Neural progenitor cell (in vitro differentiated cells): ENCODE measurements at places on chromosomes 16 and 17. TPM values are rescaled to one million over a fixed set of nuclear protein-coding genes. Genes with fewer than 3 reads are reported as not detected.

The CCL4 gene
- not detected in 2 replicates for total RNA-seq

The DNASE1L2 gene
- total RNA-seq, result 0.21 and 1.6 TPM in 2 replicates

DNA sequence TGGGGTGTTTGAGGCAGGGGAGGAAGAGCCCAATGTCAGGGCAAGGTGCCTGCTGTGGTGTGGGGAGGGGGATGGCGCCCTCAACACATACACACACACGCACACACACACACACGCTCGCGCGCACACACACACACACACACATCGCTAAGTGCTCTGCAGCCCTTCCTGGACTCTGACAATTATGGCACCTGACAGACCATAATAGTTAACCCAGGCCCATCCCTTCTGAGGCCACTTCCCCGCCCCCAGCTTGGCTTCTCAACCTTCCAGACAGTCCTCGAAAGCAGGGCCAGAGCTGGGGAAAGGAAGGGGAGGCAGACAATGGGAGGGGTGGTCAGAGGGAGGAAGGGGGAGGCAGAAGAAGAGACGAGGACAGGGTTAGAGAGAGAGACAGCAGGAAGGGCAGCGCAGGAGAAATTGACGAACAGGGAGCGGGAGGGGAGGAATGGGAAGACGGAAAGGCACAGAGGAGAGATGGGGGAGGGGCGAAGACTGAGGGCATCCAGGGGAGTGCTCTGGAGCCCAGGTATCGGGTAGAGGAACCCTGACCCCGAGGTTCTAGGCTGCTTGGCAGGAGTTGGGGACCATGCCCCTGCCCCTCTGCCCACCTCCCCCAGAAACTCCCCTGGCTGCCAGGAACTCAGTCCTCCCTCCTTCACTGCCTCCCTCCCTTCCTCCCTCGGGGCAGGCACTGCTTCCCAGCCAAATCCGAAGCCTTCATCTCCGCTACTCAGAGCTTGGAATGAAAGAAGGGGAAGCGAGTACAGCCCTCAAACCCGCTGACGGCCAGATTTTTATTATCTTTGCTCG, 4.0 kb downstream of the SRCIN1 start:
- peaks cover 73% of the 10 kb centered on the region for H3K4me1 ChIP-seq
- DNase-seq, result peak; percentile 82
- no peaks in the 10 kb centered on the region for H3K36me3 ChIP-seq
- H3K4me3 ChIP-seq, result peak overlapping the region; percentile 41
- peaks cover 6% of the 10 kb centered on the region for H3K27me3 ChIP-seq

- H3K27me3 ChIP-seq, result peaks cover 25% of the 10 kb centered on the region
- H3K36me3 ChIP-seq, result no peaks in the 10 kb centered on the region
- no peak for DNase-seq
- no peak overlapping the region for H3K27ac ChIP-seq
- no peak overlapping the region for H3K4me3 ChIP-seq
Observed at GRCh38 chr17:56785405-56785804, 48.3 kb downstream of the C17orf67 start.

The GJC1 gene
- 63.4 and 76.9 TPM in 2 replicates for total RNA-seq

DNA sequence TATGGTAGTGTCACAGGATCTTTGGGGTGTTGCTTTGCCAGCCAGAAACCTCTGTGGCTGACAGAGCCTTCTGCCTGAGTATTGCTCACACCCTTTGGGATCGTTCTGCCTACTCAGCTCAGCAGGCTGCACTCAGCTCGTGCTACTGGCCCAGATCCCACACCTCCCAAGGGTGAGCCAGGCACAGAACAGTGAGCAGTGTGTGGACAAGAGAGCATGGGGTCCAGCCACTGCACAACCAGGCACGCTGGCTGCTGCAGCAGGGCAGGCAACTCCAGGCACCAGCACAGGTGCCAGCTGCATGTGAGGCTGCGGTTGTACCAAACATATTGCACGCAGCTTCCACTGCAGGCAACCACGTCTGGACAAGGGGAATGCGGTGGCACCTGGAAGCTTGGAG, 84.9 kb downstream of the CYB561 start:
- no peaks in the 10 kb centered on the region for H3K36me3 ChIP-seq
- no peak for DNase-seq
- no peak overlapping the region for H3K27ac ChIP-seq
- peaks cover 5% of the 10 kb centered on the region for H3K4me1 ChIP-seq
- no peaks in the 10 kb centered on the region for H3K27me3 ChIP-seq

DNA sequence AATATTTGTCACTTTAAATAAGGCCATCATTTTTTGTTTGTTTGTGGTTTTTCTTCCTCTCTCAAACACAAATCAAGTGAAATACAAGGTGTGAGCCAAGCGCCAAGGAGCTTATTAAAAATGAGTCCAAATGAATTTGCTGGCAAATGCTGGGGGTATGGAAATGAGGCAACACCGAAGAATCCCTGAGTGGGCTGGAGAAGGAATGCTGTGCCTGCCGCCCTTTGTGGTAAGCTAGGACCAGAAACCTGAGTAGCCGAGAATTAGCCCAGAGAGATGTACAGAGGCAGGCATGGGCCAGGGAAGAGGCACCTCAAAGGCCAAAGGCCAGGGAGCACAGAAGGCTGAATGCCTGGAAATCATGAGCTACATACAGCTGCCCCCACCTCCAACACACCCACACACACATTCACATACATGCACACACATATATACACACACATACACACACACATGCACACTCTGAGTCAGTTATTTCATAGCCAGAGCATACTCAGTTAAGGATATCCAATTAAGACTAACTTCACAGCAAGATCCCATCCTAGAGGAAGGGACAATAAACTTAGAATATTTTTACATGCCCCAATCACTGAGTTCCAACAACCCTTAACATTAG, 266.1 kb upstream of the DYNLRB2 start:
- peaks cover 7% of the 10 kb centered on the region for H3K4me1 ChIP-seq
- peak; percentile 40 for DNase-seq
- H3K27me3 ChIP-seq, result no peaks in the 10 kb centered on the region
- no peaks in the 10 kb centered on the region for H3K36me3 ChIP-seq
- H3K27ac ChIP-seq, result no peak overlapping the region

DNA sequence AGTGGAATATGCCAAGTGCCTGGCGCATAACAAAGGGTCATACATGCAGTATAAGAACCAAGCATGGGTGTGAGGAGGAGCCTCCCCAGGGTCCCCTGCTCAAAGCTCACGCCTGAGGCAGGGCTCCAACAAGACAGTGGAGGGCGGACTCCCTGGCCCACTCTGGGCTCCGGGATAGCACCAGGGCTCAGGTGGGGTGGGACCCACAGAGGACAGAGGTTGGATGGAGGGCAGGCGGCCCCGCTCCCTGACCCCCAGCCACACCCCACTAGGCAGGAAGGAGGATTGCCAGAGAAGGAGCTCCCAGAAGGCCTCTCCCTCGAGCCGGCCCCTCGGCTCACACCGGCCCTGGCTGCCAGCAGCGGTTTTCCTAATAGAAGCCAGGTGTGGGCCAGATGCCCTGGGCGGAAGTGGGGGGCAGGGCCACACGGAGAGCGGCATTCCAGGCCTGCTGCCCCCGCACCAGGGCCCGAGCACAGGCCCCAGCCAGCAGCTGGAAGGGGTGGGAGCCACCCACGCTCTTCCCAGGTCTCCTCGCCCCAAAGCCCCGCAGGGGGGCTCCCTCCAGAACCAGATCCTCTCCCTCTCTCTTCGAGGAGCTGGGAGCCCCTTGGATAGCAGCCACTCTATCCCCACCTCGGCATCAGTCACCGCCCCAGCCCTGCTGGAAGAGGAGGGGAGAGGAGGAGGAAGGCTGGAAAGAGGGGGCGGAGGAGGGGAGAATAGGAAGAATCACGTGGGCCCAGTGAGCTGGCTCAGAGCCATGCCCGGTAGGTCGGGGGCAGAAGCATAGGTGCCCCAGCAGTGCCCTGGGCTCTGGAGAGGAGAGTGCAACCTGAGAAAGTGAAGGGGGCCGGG, 21.0 kb downstream of the VASN start:
- peak; percentile 68 for DNase-seq
- no peaks in the 10 kb centered on the region for H3K36me3 ChIP-seq
- H3K4me3 ChIP-seq, result no peak overlapping the region
- H3K27ac ChIP-seq, result peak overlapping the region; percentile 50
- H3K4me1 ChIP-seq, result peaks cover 51% of the 10 kb centered on the region

GRCh38 chr16:84554627-84555328, 50.3 kb upstream of the MEAK7 start:
- H3K27me3 ChIP-seq, result no peaks in the 10 kb centered on the region
- no peak overlapping the region for H3K27ac ChIP-seq
- no peaks in the 10 kb centered on the region for H3K36me3 ChIP-seq
- peaks cover 17% of the 10 kb centered on the region for H3K4me1 ChIP-seq

- H3K36me3 ChIP-seq, result no peaks in the 10 kb centered on the region
- no peak for DNase-seq
- no peak overlapping the region for H3K27ac ChIP-seq
- no peaks in the 10 kb centered on the region for H3K4me1 ChIP-seq
- no peaks in the 10 kb centered on the region for H3K27me3 ChIP-seq
Observed at GRCh38 chr17:70976447-70976846, 807.1 kb downstream of the KCNJ2 start.

DNA sequence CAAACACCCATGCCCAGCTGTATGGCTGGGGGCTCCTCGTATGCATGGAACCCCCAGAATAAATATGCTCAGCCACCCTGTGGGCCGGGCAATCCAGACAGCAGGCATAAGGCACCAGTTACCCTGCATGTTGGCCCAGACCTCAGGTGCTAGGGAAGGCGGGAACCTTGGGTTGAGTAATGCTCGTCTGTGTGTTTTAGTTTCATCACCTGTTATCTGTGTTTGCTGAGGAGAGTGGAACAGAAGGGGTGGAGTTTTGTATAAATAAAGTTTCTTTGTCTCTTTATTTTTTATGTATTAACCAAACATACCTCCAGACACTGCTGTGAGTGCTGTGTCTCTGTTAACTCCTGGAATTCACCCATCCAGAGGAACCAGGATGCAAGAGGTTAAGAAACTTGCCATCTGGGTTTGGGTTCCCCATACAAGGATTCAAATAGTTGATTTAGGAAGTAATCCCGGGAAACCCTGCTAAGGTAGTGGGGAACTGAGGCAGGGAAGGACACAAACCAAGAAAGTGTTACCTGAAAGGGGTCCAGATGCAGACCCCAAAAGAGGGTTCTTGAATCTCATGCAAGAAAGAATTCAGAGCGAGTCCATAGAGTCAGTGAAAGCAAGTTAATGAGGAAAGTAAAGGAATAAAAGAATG, 37.4 kb upstream of the IL21R start:
- no peak for DNase-seq
- no peak overlapping the region for H3K27ac ChIP-seq
- H3K27me3 ChIP-seq, result no peaks in the 10 kb centered on the region
- H3K4me3 ChIP-seq, result no peak overlapping the region
- no peaks in the 10 kb centered on the region for H3K4me1 ChIP-seq

The CHST4 gene
- 0.09 TPM in 1 of 2 replicates, not detected in the other for total RNA-seq

- DNase-seq, result no peak
- H3K36me3 ChIP-seq, result no peaks in the 10 kb centered on the region
- no peak overlapping the region for H3K4me3 ChIP-seq
- no peaks in the 10 kb centered on the region for H3K27me3 ChIP-seq
- H3K27ac ChIP-seq, result no peak overlapping the region
Observed at GRCh38 chr17:40538019-40538935, 27.0 kb downstream of the CCR7 start.

GRCh38 chr17:19896679-19897078, 28.9 kb upstream of the ULK2 start:
- no peak overlapping the region for H3K4me3 ChIP-seq
- H3K36me3 ChIP-seq, result no peaks in the 10 kb centered on the region
- H3K27ac ChIP-seq, result no peak overlapping the region
- no peak for DNase-seq
- peaks cover 13% of the 10 kb centered on the region for H3K4me1 ChIP-seq

GRCh38 chr16:66885491-66885890, 5.2 kb downstream of the PDP2 start:
- DNase-seq, result no peak
- peaks cover 6% of the 10 kb centered on the region for H3K27me3 ChIP-seq
- H3K4me3 ChIP-seq, result no peak overlapping the region

DNA sequence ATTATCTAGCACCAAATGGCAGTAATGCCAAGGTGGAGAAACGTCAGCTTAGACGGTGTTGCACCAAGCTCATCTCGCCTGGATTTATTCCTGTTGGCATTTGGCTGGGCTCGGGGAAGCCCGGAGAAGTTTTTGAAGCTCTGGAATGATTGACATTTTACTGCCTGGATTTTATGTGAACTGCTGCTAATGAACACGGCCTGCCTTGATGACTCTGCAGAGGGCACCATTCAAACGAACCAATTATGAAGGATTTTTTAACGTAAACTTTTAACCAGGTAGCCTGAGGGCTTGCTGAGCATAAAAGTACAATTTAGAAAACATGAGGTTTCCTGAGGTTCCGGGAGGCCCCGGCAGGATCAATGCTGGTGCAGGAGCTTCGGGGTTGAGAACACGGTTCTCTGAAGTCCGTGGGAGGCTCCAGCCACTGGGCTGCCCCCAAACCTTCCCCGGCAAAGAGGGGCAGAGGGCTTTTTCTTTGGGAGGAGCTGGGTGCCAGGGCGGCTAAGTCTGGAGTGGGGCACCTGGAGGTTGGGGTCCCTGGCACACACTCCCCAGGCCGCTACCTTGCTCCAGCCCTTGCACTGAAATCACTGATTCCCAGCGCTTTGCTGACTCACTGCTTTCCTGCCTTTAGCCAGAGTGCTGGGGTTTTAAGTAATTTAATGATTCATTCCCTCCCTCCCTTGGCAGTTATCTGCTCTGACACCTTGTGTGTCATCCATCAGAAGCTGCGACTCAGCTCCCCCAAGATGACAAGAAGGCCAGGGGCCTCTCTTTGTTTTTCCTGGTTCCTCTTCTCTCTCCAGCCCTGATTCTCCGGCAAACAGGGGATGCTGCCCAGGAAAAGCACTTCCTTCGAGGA, 161.2 kb upstream of the IRX3 start:
- H3K27ac ChIP-seq, result no peak overlapping the region
- no peaks in the 10 kb centered on the region for H3K36me3 ChIP-seq
- no peak for DNase-seq
- no peaks in the 10 kb centered on the region for H3K27me3 ChIP-seq

The NRN1L gene
- total RNA-seq, result 0.54 and 2.0 TPM in 2 replicates

The FOXN1 gene
- total RNA-seq, result not detected in 2 replicates

The PRRT2 gene
- 23.5 and 71.4 TPM in 2 replicates for total RNA-seq

The DNAAF8 gene
- not detected in 2 replicates for total RNA-seq

DNA sequence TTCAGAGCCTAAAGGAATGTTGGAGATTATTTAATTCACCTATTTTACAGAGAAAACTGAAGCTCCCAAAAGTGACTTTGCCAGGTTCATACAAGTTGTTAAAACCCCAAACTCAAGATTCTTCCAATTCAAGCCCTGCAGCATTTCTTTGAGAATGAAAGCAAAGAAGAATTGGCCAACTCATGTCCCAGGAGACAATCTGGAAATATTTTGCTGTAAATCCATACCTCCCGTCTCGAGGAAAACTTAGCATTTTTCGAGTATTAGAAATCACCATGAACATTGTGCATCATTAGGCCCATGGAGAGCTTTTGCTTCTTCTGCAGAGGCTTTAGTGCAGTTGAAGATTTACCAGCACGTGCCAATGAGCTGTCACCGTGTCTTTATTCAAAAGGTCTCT, 176.4 kb upstream of the KCNJ16 start:
- H3K4me1 ChIP-seq, result no peaks in the 10 kb centered on the region
- no peaks in the 10 kb centered on the region for H3K36me3 ChIP-seq
- H3K27ac ChIP-seq, result no peak overlapping the region
- H3K27me3 ChIP-seq, result no peaks in the 10 kb centered on the region
- no peak for DNase-seq
- H3K4me3 ChIP-seq, result no peak overlapping the region

The PPP1R27 gene
- 0.12 TPM in 1 of 2 replicates, not detected in the other for total RNA-seq

GRCh38 chr16:65342231-65342866, 220.5 kb upstream of the CDH11 start:
- H3K27ac ChIP-seq, result no peak overlapping the region
- H3K4me3 ChIP-seq, result no peak overlapping the region
- H3K36me3 ChIP-seq, result no peaks in the 10 kb centered on the region
- no peaks in the 10 kb centered on the region for H3K4me1 ChIP-seq
- no peaks in the 10 kb centered on the region for H3K27me3 ChIP-seq
